ENCODE measurements at places on chromosomes 5 and 9.
A peak's percentile ranks its signal among the peaks of the same experiment; 100 is the strongest.

DNA sequence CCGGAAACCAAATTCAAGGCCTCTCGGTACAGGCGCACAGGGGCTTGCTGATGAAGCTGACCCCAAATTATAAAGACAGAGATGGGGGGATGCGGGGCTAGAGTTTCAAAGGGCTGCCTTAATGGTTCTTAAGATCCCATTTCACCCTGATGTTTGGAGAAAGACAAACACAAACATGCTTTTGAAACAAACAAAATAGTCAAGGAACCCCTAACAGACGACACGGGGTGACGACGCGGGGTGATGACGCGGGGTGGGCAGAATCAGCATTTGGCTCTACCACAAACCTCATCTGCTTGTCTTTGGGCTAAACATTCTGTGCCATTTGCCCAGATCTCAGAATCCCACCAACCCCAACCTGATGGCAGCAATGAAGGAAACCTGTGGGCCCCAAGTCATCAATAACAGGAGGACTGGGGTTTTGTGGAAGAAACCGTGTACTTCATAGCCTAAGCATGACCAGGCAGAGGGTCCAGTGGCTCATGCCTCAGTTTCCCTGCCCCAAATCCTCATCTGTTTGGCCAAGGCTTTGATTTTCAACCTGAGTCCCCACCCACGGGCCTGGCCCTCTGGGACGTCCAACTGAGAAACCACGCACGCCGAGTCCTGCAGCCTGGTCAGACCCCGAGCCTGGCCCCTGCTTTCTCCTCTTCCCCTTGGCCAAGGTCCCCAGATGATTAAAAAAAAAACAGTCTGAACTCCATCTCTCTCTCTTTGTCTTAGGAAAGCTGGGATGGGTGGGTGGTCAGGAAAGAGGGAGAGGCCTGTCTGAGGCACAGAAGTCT is 148.5 kb downstream of the COL23A1 start:
- DNase-seq, result no peak

GRCh38 chr5:1792842-1793266 is 6.8 kb downstream of the MRPL36 start:
- peak; percentile 69 for DNase-seq

- no peak for DNase-seq
Observed at GRCh38 chr5:137633896-137634295, 102.0 kb downstream of the KLHL3 start.

DNA sequence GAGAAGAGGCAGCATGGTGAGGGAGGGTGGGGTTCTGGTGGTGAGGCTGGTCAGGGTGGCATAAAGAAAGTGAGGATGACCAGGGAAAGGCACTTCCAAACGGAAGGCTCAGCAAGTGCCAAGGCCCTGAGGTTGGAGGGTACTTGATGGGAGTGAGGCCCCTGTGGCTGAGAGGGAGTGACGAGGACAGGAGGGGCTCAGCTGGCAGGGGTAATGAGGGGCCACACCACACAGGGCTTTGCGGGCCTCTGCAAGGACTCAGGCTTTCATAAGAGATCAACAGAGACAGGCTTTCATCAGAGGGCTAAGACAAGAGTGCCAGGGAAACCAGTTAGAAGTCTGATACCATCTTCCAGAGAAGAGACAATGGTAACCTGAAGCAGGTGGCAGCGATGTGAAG is 23.6 kb downstream of the ARPC5L start:
- DNase-seq, result no peak

DNA sequence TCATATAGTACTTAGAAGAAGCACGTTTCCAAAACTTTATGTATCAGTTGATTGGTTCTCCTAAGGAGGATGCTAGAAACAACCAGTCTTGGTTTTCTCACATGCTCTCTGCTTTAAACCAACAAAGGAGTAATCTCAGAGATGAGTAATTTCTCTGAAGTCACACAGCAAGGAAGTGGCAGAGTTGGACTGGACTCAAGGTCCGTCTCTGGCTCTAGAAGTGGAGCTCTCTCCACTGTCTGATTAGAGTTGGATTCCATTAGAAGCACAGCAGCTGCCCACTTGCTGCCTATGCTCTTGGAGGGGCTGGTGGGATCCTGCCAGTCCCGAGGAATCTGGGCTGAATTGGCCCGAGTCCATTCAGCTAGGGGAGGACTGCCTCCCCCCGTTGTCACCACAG is 21.0 kb downstream of the RALGPS1 start:
- no peak for DNase-seq

DNA sequence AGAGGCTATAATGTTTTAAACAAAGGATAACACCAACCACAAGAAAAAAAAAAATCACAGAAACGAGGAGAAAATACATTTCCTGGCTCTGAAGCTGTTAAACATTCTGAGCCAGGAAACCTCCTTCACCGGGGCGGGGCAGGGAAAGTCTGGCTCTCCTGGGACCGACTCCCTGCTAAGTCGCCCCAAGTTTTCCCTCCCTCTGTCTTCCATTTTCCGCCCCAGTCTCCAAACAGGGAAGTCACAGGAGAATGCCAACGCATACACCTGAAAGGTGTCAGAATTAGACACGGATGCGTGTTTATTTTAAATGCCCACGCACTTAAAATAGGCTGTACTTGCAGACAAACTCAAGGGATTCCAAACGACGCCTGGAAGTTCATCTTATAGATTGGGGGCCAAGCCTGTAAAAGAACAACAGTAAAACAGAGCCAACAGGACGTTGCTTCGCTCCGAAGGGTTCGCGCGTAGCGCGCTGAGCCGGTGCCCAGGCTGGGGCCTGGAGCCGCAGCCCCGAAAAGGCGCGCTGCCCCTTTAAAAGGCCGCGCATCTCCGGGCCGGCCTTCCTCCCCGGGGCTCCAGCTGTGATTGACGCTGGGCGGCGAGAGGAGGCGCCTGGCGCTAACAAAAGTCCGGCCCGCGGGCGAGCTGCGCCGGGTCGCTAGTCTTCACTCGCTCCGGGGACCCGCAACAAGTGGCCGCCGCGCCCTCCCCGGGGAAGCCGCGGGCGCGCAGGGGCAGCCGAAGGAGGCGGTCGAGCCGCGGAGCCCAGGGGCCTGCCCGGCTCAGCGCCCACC is at the start of gene FBXL7:
Gene FBXL7 (plus strand): TSS at position 653 of the 797 bp plus-strand sequence.
- no peak for DNase-seq

Measured in activated T-cell treated with anti-CD3 and anti-CD28 coated beads, Interleukin-2, amount 50 U/mL, for 1 hour (primary cell).